Stimulated activated memory B cell treated with anti-CD40 and anti-IgM and Interleukin-4, amounts not matched to agents 10 μg/mL and 1 μg/mL and 100 μg/mL, for 72 hours (primary cell): ENCODE measurements at places on chromosomes 16 and 17.

- H3K4me1 ChIP-seq: no peaks in the 10 kb centered on the region
- H3K4me3 ChIP-seq: no peak overlapping the region
- no peaks in the 10 kb centered on the region for H3K36me3 ChIP-seq
- H3K27ac ChIP-seq: no peak overlapping the region
- peaks cover 24% of the 10 kb centered on the region for H3K27me3 ChIP-seq
These were observed 9.9 kb downstream of the PIRT start for GRCh38 chr17:10827898-10828552.

GRCh38 chr17:4833178-4833940, at the start of gene MINK1:
MINK1 (plus strand) TSS chr17:4833340; CDS start chr17:4833584, 244 bp downstream.
- peaks cover 34% of the 10 kb centered on the region for H3K4me1 ChIP-seq
- H3K36me3 ChIP-seq: peaks cover 10% of the 10 kb centered on the region
- ATAC-seq: peak; percentile 93
- H3K27me3 ChIP-seq: no peaks in the 10 kb centered on the region
- peak within 1 kb of the TSS; percentile 87 for H3K27ac ChIP-seq
- peak within 1 kb of the TSS; percentile 91 for H3K4me3 ChIP-seq

GRCh38 chr17:2309338-2310154, 5.8 kb downstream of the SRR start:
- no peak overlapping the region for H3K27ac ChIP-seq
- ATAC-seq: no peak
- no peaks in the 10 kb centered on the region for H3K36me3 ChIP-seq
- H3K4me1 ChIP-seq: peaks cover 22% of the 10 kb centered on the region

GRCh38 chr17:82121660-82122629, 23.9 kb upstream of the FASN start:
- H3K27me3 ChIP-seq: no peaks in the 10 kb centered on the region
- H3K36me3 ChIP-seq: peaks cover 43% of the 10 kb centered on the region
- no peak overlapping the region for H3K4me3 ChIP-seq
- no peak overlapping the region for H3K27ac ChIP-seq

- H3K27me3 ChIP-seq: peaks cover 52% of the 10 kb centered on the region
- no peaks in the 10 kb centered on the region for H3K4me1 ChIP-seq
- ATAC-seq: no peak
- H3K27ac ChIP-seq: no peak overlapping the region
- H3K4me3 ChIP-seq: no peak overlapping the region
These were observed 129.1 kb downstream of the AIPL1 start for GRCh38 chr17:6305613-6306360.

- H3K36me3 ChIP-seq: peaks cover 49% of the 10 kb centered on the region
- peaks cover 19% of the 10 kb centered on the region for H3K4me1 ChIP-seq
- no peaks in the 10 kb centered on the region for H3K27me3 ChIP-seq
- ATAC-seq: no peak
- no peak overlapping the region for H3K27ac ChIP-seq
These were observed 66.1 kb downstream of the PLD6 start for GRCh38 chr17:17139972-17140589.

DNA sequence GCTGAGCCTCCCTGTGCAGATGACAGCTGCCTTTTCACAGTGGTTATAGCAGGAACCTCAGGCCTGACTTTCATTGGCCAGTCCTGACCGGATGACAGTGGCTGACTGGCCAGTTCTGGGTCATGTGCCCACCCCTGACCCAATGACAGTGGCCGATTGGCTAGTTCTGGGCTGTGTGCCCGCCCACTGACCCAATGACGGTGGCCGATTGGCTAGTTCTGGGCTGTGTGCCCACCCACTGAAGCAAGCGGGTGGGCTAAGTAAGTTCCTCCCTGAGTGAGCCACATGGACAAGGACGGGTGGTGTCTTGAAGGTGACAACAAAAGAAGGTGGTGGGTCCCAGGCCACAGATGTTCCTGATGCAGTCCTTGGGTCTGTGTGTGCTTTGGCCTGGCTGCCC, 9.5 kb downstream of the DEF8 start:
- H3K36me3 ChIP-seq: peaks cover 38% of the 10 kb centered on the region
- no peaks in the 10 kb centered on the region for H3K27me3 ChIP-seq
- H3K4me3 ChIP-seq: no peak overlapping the region
- peaks cover 65% of the 10 kb centered on the region for H3K4me1 ChIP-seq

- no peak overlapping the region for H3K4me3 ChIP-seq
- H3K36me3 ChIP-seq: peaks cover 24% of the 10 kb centered on the region
- no peaks in the 10 kb centered on the region for H3K27me3 ChIP-seq
- H3K27ac ChIP-seq: no peak overlapping the region
These were observed 72.8 kb downstream of the WWP2 start for GRCh38 chr16:69834807-69835466.

DNA sequence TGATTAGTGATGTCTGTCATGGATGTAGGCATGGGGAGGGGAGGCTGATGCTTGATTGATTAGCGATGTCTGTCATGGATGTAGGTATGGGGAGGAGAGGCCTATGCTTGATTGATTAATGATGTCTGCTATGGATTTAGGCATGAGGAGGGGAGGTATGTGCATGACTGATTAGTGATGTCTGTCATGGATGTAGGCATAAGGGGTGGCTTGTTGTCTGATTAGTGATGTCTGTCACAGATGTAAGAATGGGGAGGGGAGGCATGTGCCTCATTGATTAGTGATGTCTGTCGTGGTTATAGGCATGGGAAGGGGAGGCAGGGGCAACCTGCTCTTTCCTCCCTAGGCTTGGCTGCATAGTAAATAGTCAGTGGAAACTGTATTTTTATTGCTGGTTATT, 409.4 kb downstream of the HAPSTR1 start:
- no peak overlapping the region for H3K4me3 ChIP-seq
- H3K27me3 ChIP-seq: peaks cover 20% of the 10 kb centered on the region
- ATAC-seq: no peak
- H3K36me3 ChIP-seq: no peaks in the 10 kb centered on the region
- H3K27ac ChIP-seq: no peak overlapping the region

DNA sequence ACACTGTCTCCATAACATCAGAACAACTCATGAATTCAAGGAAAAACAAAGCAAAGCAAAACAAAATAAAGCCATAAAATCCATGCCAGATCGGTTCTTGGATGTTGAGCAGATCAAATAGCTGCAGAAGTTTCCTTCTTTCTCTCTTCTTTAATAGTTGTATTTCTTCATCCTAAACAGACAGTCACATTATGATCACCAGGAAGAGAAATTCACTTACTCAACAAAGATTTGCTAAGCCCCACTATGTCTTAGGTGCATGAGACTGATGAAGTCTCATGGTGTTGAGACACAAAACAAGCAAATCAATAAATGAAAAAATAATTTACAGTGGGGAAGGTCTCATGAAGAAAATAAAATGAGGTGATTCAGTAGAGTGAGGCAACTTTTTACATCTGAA, 72.8 kb downstream of the WIPI1 start:
- no peaks in the 10 kb centered on the region for H3K27me3 ChIP-seq
- H3K27ac ChIP-seq: no peak overlapping the region
- peaks cover 7% of the 10 kb centered on the region for H3K36me3 ChIP-seq
- no peak for ATAC-seq
- peaks cover 12% of the 10 kb centered on the region for H3K4me1 ChIP-seq

DNA sequence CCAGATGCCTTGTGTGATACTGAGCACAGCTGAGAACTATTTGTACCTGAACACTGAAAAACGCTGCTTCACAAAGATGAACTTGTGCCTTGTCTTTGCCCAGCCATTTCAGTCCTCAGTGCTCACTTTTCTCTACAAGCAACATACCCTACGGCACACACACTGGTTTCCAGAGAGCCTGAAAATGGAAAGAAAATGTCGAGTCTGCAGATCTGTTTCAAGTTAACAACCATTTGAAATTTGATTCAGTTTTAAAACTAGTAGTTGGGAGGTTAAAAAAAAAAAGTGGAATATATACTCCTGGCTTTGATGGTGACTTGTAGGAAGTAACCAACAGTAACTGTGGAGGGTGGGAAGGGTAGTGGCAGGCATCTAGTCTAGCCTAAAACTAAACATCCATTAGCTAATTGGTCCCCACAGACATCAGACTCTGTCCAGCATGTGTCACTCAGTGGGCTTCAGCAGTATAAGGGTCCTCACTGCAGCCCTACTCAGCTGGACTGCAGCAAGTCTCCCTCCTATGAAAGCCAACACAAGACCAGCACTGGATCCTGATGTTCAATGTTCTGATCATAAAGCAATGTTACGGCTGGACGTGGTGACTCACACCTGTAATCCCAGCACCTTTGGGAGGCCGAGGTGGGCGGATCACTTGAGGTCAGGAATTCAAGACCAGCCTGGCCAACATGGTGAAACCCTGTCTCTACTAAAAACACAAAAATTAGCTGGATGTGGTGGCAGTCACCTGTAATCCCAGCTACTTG, 27.1 kb downstream of the ERN1 start:
- H3K4me1 ChIP-seq: peaks cover 5% of the 10 kb centered on the region
- no peak overlapping the region for H3K4me3 ChIP-seq
- no peaks in the 10 kb centered on the region for H3K36me3 ChIP-seq

- no peak overlapping the region for H3K27ac ChIP-seq
- H3K36me3 ChIP-seq: no peaks in the 10 kb centered on the region
- ATAC-seq: no peak
These were observed 14.6 kb upstream of the KCNJ16 start for GRCh38 chr17:70060415-70060814.

GRCh38 chr17:80604009-80604669, 59.5 kb downstream of the RPTOR start:
- H3K36me3 ChIP-seq: peaks cover 13% of the 10 kb centered on the region
- ATAC-seq: no peak
- H3K4me3 ChIP-seq: no peak overlapping the region
- H3K4me1 ChIP-seq: peaks cover 66% of the 10 kb centered on the region

DNA sequence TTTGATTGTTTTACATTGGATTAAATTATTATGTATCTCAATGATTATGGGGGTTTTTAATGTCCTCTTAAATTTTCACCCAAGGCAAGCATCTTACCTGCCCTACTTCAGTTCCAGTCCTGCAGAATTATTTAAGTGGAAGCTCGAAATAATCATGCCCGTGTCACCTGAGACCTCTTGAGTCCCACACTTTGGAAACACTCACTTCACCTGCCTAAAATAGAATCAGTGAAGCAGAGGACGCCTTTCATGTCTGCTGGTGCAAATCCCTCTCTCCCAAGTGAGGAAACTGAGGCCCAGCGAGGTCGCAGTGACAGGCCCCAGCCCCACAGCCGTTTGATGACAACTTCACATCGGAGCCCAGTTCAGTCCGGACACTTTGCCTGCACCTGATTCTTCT, 284.6 kb downstream of the C16orf95 start:
- ATAC-seq: no peak
- no peak overlapping the region for H3K4me3 ChIP-seq
- no peaks in the 10 kb centered on the region for H3K4me1 ChIP-seq
- no peaks in the 10 kb centered on the region for H3K36me3 ChIP-seq
- no peak overlapping the region for H3K27ac ChIP-seq

DNA sequence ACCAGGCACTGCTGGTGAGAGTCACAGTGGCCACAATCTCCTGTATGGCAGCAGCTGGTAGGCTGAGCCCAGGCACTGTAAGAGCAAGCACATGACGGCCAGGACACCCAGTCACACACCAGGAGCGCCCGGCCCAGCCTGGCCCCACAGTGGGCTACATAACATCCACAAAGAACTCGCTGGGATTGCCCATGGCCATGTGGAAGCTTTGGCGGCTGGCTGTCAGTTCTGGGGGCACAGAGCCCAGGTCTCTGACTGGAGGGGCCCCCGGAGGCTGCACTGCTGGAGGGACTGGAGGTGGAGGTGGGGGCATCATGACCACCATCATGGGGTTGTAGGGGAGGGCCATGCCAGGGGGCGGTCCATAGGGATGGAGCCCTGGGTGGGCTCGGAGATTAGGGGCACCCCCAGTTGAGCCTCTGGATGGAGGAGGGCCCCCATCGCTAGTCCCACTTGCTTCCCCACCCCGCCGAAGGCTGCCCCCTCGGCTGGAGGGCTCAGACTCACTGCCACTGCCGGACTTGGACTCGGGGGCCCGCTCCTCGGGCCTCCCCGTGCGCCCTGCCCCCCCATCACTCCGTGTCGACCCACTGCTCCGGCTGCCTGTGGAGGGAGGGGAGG, 6.1 kb downstream of the ACADVL start:
- H3K27me3 ChIP-seq: no peaks in the 10 kb centered on the region
- no peak overlapping the region for H3K27ac ChIP-seq
- H3K4me3 ChIP-seq: no peak overlapping the region
- H3K4me1 ChIP-seq: peaks cover 16% of the 10 kb centered on the region
- ATAC-seq: peak; percentile 9

GRCh38 chr17:75587675-75588595, at the start of gene MYO15B:
MYO15B (plus strand) TSS chr17:75587800; CDS start chr17:75588058, 258 bp downstream.
- H3K27me3 ChIP-seq: no peaks in the 10 kb centered on the region
- H3K4me3 ChIP-seq: peak within 1 kb of the TSS; percentile 81
- H3K27ac ChIP-seq: peak within 1 kb of the TSS; percentile 66

GRCh38 chr17:44267818-44268490, at the start of gene SLC4A1:
SLC4A1 (minus strand) TSS chr17:44268135; CDS start chr17:44262866, 5,269 bp downstream.
- no peaks in the 10 kb centered on the region for H3K36me3 ChIP-seq
- no peak within 1 kb of the TSS for H3K4me3 ChIP-seq

DNA sequence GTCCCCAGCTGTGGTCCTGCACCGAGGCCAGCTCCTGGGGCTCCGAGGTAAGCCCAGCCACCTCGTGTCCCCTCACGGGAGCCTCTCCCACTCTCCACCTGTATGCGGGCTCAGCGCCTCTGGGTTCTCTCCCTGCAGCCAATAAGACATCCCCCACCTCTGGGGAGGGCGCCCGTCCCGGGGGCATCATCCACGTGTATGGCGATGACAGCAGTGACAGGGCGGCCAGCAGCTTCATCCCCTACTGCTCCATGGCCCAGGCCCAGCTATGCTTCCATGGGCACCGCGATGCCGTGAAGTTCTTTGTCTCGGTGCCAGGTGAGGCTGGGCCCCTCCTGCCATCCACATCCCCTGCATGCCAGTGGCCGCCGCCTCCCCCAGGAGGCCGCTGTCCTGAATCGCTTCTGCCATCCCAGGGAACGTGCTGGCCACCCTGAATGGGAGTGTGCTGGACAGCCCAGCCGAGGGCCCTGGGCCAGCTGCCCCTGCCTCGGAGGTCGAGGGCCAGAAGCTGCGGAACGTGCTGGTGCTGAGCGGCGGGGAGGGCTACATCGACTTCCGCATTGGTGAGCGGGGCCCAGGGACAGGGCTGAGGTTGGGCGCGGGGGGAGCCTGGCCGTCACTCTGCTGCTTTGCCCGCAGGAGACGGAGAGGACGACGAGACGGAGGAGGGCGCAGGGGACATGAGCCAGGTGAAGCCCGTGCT, 3.1 kb downstream of the NME3 start:
- peaks cover 25% of the 10 kb centered on the region for H3K4me1 ChIP-seq
- H3K36me3 ChIP-seq: peaks cover 42% of the 10 kb centered on the region
- ATAC-seq: no peak
- H3K4me3 ChIP-seq: peak overlapping the region; percentile 46
- H3K27me3 ChIP-seq: no peaks in the 10 kb centered on the region
- no peak overlapping the region for H3K27ac ChIP-seq

DNA sequence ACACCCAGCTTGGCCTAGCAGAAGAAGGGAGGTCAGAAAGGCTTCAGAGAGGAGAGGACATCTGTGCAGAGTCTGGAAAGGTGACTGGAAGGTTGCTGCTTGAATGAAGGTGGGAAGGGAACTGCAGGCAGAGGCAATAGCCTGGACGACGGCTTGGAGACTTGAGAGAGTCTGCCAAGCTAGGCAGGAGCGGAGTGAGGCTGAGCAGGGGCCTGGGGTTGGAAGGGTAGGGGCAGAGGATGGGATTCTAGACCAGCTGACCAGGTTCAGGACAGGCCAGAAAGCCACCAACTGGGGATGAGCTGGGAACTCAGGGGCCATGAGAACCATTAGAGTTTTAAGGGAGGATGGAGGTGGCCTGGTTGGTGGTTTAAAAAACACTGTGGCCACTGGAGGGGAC, 339 bp upstream of the SGCA start:
- H3K36me3 ChIP-seq: no peaks in the 10 kb centered on the region
- H3K4me3 ChIP-seq: no peak overlapping the region
- no peak for ATAC-seq
- peak overlapping the region; percentile 75 for H3K27ac ChIP-seq
